Activated CD4-positive, alpha-beta T cell treated with anti-CD3 and anti-CD28 coated beads, Interleukin-2, amount 10 ng/mL, durations not matched to agents 7 days and 5 days (primary cell): ENCODE measurements at places on chromosomes 5 and 9.

- DNase-seq: no peak
Measured at GRCh38 chr9:21904776-21905175, 89.4 kb downstream of the CDKN2A start.

DNA sequence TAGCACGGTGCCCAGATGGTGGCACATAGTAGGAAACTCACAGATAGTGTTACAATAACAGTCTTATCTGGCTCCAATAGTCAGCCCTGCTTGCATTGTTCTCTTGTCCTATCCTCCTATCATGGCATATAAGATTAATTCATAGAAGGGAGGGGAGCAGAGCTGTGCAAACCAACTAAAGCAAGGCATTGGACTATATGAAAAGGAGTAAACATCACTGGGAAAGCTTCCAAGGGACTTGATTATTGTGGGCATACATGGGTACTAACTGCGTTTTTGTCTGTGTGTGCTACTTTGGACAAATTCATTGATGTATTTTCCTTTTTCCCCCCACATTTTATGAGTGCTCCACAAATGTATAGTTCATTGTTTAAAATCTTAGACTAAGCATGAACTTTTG is 43.8 kb upstream of the C5orf47 start:
- DNase-seq: no peak

- no peak for DNase-seq
Measured at GRCh38 chr5:1001406-1002270, 7.0 kb upstream of the NKD2 start.

- DNase-seq: no peak
Measured at GRCh38 chr9:14318361-14318760, 4.4 kb upstream of the NFIB start.

DNA sequence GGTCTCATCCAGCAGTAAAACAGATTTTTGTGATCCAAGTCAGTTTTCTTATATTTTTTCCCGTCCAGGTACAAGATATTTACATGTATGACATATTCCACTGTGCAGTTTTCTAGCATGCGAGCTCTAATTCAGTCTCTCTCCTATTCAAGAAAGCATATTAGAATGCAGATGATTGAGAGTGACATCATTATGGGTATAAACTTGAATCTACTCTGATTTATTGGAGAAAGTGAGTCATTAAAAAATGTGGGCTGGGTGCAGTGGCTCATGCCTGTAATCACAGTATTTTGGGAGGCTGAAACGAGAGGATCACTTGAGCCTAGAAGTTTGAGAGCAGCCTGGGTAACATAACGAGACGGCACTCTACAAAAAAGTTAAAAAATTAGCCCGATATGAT is 6.2 kb downstream of the FER start:
- DNase-seq: no peak

GRCh38 chr5:11026543-11026942 is 265.5 kb upstream of the DAP start:
- DNase-seq: no peak

GRCh38 chr9:3240656-3241268 is 285.0 kb downstream of the RFX3 start:
- DNase-seq: peak; percentile 77

GRCh38 chr9:87958591-87958990 is 15.7 kb downstream of the CDK20 start:
- DNase-seq: no peak

DNA sequence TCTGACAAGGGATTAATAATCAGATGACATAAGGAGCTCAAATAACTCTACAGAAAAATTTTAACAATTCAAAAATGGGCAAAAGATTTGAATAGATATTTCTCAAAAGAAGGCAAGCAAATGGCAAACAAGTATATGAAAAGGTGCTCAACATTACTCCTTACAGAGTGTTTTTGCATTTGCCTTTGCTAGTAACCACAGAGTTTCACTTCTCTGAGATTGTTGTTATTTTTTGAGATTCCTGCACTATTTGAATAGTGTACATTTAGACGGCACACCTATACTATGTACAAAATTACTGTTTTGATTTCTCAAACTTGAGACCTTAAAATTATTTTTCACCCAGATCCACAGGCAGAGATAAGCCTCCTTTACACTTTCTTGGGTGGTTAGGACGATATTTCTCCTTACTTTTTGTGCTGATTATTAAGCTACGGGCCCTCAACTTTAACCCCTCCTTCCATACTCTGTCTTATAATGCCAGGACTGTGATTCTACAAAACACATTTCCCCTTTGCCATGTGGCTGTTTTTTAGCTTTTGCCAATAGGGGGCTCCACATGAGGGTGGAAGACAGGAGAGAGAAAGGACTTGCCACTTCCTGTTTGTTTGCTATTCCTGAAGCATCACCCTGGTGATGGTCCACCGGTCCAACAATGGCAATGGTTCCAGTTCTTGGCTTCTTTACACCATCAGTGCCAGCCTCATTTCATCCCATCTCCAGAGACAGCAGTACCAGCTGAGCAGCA is 65.0 kb upstream of the DAP start:
- DNase-seq: no peak

DNA sequence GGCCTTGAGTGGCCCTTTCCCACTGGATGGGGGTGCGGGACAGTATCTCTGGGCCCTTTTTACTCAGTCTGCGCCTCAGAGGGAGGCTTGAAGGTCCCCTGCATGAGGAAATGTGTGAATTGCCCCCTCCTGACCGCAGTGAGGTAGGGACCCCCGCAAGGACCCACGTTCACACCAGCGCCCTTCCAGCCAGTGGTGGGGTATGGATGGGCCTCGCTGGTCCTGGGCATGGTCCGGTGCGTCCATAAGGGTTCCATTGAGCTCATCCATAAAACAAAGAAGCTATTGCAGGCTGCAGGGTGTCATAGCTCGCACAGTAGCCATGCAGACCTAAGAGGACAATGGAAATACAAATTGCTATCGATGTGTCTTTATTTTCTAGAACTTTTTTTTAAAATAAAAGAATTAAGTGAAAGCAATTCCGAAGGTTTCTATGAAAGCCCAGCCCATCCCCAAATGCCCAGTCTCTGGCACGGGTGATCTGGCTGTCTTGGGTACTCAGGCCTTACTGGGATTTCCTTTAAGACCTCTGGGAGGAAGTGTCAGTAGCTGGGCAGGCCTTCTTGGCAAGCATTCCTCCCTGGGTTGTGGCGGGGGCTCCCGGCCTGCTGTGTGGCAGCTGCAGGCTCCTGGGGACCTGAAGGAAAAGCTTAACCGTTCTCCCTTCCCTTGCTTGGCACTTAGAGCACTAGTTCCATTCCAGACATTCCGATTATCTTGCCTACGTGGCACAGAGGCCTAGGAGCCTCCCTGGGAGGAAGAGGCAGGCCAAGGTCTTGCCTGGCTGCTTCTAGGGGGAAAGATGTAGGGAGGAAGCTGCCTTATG is 1.5 kb upstream of the SEMA5A start:
- no peak for DNase-seq

GRCh38 chr9:121447321-121447834 is 52.3 kb downstream of the GGTA1 start:
- no peak for DNase-seq

- DNase-seq: no peak
Measured at GRCh38 chr9:77883846-77884771, 147.5 kb downstream of the GNAQ start.

DNA sequence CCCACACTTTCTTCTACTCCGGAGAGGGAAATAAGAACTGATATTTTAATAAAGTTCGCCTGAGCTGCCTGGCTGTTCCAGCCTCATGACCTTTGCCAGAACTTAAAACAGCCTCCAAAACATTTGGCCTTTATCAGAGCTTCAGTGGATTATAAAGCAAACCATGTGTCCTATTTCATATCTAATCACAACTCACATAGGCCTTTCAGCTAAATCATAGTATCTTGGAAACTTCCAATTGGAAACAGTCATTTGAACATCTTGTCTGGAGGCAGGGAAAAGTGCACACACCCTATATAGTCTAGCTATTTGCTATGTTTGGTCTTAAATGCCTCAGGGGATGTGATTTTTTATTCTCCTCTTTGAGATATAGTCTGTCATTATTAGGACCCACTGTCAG is 46.0 kb upstream of the FREM1 start:
- DNase-seq: no peak

DNA sequence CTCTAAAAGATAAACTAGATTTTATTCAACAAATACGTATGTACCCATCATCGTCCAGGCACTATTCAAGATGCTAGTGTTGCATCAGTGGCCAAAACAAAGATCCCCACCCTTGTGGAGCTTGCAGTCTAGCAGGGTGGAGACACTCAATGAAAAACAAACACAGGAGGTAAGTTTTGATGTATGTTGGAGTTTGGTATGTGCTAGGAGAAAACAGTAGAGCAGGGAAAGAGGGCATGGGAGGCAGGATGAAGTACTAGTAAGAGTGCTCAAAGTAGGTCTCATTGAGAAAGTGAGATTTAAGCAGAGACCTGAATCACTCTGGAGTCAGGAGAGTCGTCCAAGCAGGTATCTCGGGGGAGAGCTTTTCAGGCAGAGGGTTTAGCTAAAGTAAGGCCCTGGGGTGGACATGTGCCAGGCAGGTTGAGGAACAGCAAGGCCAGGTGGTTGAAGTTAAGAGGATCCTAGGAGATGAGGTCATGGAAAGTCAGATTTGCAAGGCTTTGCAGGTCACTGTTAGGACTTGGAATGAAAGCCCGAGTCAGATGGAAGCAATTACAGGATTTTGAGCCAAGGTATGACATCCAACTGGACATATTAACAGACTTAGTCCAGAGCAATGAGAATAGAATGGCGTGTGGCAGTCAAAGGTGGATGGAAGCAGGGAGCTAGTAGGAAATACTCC is 9.2 kb downstream of the SNX18 start:
- DNase-seq: no peak

- DNase-seq: peak; percentile 33
Measured at GRCh38 chr5:56269216-56269927, 36.2 kb upstream of the ANKRD55 start.

DNA sequence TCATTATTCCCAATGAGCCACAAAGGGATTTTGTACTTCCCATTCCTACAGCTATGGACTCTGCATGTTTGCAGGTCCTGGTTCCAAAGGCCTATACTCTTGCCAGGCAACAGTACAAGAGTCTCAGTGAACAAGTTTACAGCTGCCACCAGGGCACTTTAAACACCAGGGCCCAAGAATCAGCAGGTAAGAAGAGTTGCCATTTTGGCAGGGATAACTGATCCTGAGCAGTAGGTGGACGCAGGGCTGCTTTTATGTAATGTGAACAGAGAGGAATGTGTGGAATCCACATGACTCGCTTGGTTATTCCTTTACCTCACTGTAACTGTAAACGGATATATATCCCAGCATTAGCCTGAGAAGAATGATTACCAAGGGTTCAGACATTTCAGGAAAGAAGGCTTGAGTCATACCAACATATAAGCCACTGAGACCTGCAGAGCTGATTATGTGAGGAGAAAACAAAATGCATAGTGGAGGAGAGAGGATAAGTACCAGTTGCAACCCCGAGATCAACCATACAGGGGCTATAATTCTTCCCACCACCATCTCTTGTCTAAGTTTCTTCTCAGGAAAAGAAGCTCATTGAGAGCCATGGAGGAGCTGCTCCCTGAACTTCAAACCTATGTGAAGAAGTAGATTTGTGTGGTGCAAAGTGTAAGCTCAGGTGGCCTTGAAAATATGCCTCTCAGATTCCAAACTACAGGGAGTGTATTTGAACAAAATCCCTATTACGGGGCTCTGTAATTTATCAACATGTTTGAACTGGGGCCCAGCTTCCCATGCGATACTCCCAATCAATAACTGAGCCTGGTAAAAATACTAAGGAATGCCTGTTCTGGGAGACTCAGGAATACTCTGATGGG is 24.6 kb downstream of the RAPGEF6 start:
- DNase-seq: no peak

GRCh38 chr9:11128156-11128555 is 515.4 kb upstream of the PTPRD start:
- no peak for DNase-seq

- DNase-seq: no peak
Measured at GRCh38 chr9:34370335-34370969, 6.2 kb downstream of the MYORG start.

DNA sequence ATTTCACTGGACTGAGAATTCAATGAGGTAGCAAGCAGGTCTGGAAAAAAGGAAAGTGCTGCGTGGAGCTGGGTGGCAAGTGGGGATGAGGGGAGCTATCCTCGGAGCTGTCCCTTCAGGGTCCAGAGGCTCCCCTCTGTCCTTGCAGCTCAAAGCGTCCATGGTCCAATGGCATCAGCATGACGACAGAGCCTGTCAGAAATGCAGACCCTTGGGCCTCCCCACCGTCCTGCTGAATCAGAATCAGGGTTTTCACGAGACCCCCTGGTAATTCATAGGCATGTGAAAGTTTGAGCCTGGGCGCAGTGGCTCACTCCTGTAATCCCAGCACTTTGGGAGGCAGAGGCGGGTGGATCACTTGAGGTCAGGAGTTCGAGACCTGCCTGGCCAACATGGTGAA is 5.5 kb downstream of the HIGD2A start:
- DNase-seq: no peak

- no peak for DNase-seq
Measured at GRCh38 chr5:5505815-5506214, 83.3 kb downstream of the ICE1 start.

DNA sequence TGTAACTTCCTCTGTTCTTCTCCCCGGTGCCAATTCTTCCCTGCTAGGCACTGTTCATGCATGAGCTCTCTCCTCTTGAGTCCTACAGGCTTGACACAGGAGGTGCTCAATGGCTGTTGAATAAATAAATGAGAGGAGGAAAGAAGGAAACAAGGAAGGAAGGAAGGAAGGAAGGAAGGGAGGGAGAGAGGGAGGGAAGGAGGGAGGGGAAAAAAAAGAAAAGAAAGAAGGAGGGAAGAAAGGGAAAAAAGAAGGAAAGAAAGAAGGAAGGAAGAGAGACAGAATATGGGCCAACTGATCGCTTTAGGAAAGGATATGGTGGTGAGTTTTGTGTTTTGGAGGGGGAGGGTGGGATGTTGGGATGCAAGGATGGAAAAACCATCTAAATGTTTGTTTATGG is 6.4 kb downstream of the KCNMB1 start:
- DNase-seq: no peak

DNA sequence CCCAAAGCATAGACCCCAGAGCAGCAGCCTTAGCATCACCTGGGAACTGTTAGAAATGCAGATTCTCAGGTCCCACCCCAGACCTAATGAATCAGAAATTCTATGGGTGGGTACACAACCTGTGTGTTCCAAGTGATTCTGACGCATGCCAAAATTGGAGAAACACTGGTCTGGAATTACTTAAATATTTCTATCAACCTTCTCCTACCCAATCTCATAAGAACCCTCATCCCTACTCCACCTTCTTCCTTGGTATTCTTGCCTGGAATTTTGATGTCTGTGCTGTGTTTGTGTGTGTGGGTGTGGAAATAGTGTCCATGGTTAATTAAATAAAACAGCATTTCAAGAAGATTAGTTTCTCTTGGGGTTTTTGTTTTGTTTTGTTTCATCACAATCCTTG is 111.8 kb downstream of the CEMIP2 start:
- DNase-seq: no peak

DNA sequence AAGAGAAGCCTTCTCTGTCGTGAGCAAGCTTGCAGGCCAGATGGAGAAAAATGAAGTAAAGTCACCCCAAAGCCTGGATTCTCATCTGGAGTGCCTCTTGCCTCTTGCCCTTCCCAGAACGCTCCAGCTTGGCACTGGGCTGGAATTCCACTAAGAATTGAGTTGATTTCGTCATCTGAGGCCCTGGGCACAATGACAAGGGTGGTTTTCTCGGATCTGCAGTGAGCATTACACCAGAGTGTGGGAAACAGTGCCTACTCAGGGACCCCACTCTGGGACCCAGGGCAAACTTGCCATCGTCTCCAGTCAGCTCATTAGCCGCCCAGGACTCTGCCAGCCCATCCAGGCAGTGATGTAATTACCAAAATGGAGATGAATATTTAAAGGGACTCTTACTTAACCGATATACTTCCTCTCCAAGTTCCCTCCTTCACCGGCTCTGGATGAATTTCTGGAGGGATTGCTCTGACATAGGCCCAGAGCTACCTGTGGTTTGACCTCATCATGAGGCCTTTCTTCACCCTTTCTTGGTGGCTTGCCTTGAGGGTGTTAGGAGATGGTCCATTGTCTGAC is 44.7 kb upstream of the LCP2 start:
- DNase-seq: no peak
